Activated T-helper 17 cell treated with anti-CD3 and anti-CD28 coated beads, Interleukin-2, amount 50 U/mL, for 72 hours (primary cell): ENCODE measurements at places on chromosomes 16 and 17.

GRCh38 chr16:9447195-9447551, 355.7 kb downstream of the HAPSTR1 start:
- ATAC-seq: no peak

DNA sequence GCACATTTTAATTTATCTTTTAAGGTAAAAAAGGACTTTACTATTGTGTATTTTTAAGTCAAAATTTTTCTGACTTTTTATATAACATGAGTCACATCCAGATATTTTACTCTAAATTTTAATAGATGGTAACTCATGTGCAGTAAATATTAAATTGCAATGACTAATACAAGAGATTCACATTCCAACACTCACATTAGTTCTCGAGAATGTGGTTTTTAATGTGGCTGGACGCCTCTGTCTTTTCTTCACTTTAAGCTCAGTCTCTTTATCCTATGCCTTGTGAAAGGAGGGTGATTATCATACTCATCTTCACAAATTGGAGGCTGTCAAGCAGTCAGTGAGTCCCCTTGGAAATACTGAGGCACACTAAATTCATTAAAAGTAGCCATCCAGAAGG, 315.6 kb downstream of the HS3ST3B1 start:
- no peak for ATAC-seq

- no peak for ATAC-seq
These were observed 508 bp upstream of the TMC8 start for GRCh38 chr17:78130090-78130436.

DNA sequence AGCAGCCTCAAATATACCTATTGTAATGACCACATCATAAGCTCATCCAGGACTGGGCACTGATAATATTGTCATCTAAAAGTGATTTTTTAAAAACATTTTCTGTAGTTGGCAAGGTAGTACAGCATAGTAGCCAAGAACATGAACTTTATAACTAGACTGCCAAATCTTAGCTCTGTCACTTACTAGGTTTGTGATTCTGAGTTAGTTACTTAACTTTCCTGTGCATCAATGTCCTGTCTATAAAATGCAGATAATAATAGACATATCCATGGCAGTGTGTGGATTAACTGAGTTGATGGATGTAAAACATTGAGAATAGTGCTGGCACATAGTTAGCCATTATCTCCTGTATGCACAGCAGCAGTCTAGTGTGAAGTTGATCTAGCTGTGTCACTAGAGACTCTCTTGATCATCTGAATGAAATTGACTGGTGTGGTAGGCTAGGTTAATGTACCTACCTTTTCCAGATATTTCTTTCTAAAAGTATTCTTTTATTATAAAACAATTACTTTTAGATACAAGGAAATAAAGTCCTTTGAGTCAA, 101.5 kb downstream of the STXBP4 start:
- no peak for ATAC-seq

DNA sequence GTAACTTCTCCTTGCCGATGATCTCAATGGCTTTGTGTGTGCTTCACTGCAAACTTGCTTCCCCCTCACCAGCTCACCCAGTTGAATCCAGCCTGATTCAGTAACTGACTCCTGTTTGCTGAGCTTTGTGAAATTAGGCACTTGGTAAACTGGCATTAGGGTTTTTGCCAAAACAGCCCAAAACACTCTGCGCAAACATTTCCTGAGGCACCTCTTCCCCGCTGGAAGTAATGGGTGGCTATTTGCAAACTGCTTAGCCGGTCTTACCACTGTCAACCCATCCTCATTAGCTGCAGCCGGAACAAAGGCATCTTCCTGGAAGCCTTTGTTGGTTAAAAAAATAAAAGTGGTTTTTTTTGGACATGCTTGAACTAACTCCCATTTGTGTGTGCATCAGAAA, 353.2 kb downstream of the MAF start:
- ATAC-seq: no peak

DNA sequence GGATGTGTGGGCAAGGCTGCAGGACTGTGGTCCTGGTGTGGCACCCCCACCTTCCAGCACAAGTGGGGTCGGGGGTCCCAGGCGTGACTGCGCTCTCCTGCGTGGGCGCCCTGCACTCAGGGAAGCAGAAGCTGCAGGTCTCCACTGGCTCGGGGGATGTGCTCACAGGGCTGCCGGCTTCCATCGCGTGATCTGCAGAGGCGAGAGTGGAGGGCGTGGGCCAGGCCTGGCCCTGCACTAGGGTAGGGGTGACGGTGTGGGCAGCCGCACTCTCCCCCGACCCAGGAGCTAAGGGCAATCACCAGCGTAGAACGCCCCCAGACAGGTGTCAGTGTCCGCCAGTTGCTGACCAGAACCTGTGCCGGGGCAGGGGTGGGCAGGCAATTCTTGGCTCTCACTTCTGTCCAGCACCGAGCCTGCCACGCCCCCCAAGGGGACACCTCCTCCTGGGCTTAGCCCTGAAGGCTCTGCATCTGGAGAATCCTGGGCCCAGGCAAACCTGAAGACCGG, 32.3 kb downstream of the TNFRSF13B start:
- no peak for ATAC-seq

DNA sequence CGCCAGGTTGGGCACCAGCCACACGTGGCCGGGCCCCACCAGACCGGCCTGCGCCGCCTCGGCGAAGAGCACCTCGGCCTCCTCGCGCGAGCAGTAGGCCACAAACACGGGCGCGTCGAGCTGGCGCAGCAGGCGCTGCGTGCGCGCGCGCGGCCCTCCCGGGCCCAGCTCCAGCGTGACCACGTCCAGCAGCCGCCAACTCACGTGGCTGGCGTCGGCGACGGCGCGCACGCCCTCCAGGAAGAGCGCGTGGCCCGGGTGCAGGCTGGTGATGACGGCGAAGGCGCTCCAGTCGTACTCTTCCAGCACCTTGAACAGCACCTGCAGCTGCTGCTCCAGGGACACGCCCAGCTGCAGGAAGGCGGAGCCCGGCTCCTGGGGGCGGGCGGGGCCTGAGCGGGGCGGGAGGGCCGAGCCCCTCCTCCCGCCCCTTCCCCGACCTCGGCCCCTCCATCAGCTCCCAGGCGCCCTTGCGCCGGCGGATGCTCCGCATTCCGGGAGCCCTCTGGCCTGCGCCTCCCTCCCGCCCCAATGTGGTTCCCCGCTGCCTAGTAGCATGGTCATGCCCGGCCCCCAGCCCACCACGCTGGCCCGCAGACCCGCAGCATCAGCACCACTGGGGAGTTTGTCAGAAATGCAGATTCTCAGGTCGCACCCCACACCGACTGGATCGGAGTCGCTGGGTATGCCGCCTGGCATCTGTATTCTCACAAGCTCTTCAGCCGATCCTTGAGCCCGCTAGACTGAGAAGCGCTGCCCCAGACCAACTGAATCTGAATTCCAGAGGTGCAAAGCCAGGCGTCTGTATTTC, 7.2 kb downstream of the GRIN2C start:
- peak; percentile 79 for ATAC-seq

- ATAC-seq: no peak
These were observed at the start of gene NOTUM for GRCh38 chr17:81961087-81961511. TSS of gene NOTUM (minus strand) at chr17:81961187. CDS start at chr17:81960909, 278 bp downstream.

DNA sequence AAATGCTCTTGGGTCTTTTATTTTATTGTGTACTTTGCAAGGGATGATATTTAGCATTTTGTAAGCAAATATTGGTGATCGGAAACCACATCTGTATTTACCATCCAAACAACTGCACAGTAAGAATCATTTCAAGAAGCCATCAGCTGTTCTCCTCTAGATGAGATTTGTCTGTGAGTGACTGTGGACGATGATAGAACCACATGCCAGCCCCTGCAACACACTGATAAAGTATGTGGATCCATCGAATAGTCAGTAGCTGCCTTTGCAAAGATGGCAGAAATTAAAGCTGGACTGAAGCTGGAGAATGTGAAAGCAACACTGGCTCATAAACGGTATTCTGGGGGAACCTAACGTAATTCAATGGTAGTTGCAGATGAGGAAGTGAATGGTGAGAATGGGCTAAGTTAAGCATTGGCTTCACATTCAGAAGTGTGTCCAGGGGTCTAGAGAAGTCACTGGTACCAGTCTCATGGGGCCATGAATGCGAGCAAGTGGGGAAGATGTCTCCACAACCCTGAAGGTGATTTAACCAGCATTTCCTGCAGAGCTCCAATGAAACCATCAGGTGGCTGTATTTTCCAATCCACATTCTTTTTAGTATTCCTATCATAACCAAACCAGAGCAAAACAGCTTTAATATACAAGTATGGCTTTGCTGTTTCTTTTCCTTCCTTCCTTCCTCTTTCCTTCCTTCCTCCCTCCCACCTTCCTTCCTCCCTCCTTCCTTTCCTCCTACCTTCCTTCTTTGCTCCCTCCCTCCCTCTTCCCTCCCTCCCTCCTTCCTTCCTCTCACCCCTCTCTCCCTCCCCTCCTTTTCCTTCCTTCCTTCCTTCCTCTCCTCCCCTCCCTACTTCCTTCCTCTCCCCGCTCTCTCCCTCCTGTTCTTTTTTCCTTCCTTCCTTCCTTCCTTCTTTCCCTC, 169.4 kb downstream of the ABCA8 start:
- no peak for ATAC-seq

- no peak for ATAC-seq
These were observed 177.2 kb downstream of the ENGASE start for GRCh38 chr17:79251824-79252223.

- ATAC-seq: no peak
These were observed 145.6 kb upstream of the RCVRN start for GRCh38 chr17:10050597-10051101.

DNA sequence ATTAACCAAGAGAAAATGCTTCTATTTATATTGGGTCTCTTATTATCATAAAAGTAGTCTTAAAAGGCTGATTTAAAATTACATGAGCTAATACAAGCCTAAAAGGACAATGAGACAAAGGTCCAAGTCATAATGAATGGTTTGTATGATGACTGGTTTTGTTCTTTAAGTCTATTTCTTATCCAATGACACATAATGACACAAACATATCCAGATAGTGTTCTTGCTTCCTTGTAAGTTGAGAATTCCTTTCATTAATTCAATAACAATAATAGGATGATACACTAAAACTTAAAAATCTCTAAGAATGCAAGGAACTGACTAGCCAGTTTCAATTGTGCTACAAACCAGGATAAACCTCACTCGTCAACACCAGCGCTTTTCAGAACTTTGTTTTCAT, 244.1 kb downstream of the CEP112 start:
- ATAC-seq: no peak

- ATAC-seq: peak; percentile 73
These were observed 6.1 kb downstream of the DNAI2 start for GRCh38 chr17:74280093-74280513.

DNA sequence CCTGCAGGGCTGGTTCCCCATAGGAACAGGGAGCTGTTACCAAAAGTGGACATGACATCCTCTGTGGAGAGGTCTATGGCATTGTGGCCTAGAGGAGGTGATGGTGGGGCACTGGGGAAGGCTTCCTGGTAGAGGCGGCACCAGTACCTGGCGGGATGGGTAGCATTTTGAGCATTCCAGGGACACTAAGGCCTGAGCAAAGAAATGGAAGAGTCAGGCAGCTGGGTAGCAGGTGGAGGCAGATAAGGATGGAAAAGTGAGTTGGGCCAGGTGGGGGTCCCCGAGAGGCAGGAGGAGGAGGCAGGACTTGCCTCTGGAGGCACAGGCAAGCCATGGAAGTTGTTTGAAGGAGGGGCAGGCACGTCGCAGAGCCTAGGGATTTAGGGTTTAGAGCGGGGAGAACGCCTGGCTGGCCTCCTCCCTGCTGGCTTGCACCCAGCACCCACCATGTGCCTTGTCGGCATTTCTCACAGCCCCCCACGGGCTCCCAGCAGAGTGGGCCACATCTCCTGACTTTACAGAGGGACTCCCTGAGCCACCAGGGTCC, 5.1 kb upstream of the ADCY7 start:
- ATAC-seq: no peak
